Upper lobe of right lung (tissue), 1 donor: ENCODE measurements at places on chromosomes 6 and 20.
A peak's percentile ranks its signal among the peaks of the same experiment; 100 is the strongest.

GRCh38 chr20:51462566-51463276 lies 79.8 kb downstream of the NFATC2 start:
- H3K27me3 ChIP-seq = no peaks in the 10 kb centered on the region
- no peak for DNase-seq
- no peak overlapping the region for H3K27ac ChIP-seq
- H3K4me3 ChIP-seq = no peak overlapping the region
- no peaks in the 10 kb centered on the region for H3K36me3 ChIP-seq

DNA sequence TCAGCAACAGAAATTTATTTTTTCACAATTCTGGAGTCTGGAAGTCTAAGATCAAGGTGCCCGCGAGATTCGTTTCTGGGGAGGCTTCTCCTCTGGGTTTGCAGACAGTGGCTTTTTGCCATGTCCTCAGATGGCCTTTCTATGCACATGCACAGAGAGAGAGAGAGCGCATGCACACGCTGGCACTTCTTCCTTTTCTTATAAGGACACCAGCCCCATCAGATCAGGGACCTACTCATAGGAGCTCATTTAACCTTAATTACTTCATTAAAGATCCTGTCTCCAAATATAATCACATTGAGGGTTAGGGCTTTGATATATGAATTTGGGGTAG lies 260.7 kb upstream of the PLCB4 start:
- H3K27me3 ChIP-seq = no peaks in the 10 kb centered on the region
- DNase-seq = no peak
- no peaks in the 10 kb centered on the region for H3K4me1 ChIP-seq
- no peak overlapping the region for H3K4me3 ChIP-seq
- H3K36me3 ChIP-seq = no peaks in the 10 kb centered on the region

GRCh38 chr20:36847009-36847709 lies 28.8 kb upstream of the TLDC2 start:
- H3K27me3 ChIP-seq = no peaks in the 10 kb centered on the region
- no peak overlapping the region for H3K4me3 ChIP-seq
- peak overlapping the region; percentile 72 for H3K27ac ChIP-seq
- peaks cover 62% of the 10 kb centered on the region for H3K4me1 ChIP-seq

DNA sequence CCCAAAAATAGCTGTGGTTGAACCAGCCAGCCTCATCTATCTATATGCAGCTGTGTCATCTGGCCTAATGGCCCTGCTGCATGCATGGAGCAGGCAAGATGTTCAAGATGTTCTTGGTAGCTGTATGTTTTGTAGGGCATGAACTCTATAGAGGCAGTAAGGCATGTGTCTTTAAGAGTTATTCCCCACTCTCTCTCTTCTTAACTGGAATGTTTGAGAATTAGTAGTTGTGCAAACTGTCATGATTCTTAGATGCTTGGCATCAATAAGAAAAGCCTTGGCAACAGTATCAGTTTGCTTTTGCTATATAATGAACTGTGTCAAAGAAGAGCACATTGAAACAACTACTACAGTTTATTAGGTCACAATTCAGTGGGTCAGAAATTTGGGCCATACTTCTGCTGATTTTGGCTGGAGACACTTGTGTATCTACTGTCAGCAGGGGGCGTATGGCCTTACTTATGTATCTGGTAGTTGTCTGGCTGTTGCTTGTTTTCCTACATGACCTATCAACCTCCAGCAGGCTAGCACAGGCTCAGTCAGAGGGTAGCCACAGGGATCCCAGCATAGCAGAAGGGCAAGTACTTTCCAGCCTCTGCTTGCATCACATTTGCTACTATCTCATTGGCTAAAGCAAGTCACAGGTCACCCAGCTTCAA lies 56.1 kb upstream of the LAMP5 start:
- no peak overlapping the region for H3K27ac ChIP-seq
- H3K36me3 ChIP-seq = no peaks in the 10 kb centered on the region
- no peaks in the 10 kb centered on the region for H3K27me3 ChIP-seq
- H3K4me1 ChIP-seq = no peaks in the 10 kb centered on the region
- DNase-seq = no peak

- H3K27ac ChIP-seq = no peak overlapping the region
- no peak for DNase-seq
- no peaks in the 10 kb centered on the region for H3K36me3 ChIP-seq
- no peak overlapping the region for H3K4me3 ChIP-seq
Measured at GRCh38 chr6:82144007-82144851, 103.3 kb downstream of the IBTK start.

- H3K27ac ChIP-seq = no peak overlapping the region
- H3K36me3 ChIP-seq = peaks cover 55% of the 10 kb centered on the region
- H3K4me3 ChIP-seq = no peak overlapping the region
- peaks cover 27% of the 10 kb centered on the region for H3K4me1 ChIP-seq
- no peak for DNase-seq
- H3K27me3 ChIP-seq = no peaks in the 10 kb centered on the region
Measured at GRCh38 chr6:137882225-137882961, 15.3 kb downstream of the TNFAIP3 start.

DNA sequence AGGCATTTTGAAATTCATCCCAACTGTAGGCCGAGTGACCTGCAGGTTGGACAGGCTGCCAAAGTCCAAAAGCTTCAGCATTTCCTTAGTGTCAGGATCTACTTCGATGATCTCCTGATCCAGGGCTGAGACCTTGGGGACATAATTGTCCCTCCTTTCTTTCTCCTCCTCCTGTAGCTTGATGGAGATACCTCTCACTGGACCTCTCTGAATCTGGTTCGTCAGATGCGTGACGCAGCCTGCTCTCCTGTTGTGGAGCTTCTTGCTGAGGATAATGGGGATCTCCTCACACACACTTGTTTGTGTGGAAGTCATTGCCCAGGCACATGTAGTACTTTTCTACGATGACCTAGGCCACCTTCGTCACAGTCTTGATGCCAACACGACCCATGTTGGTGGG lies 1.5 kb upstream of the MAS1L start:
- H3K27ac ChIP-seq = no peak overlapping the region
- no peaks in the 10 kb centered on the region for H3K27me3 ChIP-seq
- no peaks in the 10 kb centered on the region for H3K36me3 ChIP-seq
- DNase-seq = no peak

DNA sequence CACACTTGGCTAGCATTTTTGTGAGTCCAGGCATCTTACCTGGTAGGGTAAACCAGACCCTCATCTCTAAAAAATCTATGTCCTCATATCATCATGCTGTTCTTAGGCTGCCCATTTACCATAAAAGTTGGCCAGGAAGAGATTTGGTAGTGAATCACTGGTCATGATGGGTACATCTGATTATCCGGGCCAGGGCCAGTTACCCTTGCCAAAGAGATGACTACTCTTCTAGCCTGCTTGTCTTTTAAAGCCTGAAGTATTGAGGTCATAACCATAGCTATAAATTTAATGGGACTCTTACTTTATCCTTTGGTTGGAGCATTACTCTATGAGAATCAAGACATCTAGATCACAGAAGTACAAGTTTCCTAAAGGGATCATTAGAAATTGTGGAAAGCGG lies 276.8 kb downstream of the TENT5A start:
- H3K36me3 ChIP-seq = no peaks in the 10 kb centered on the region
- H3K4me3 ChIP-seq = no peak overlapping the region
- H3K27me3 ChIP-seq = no peaks in the 10 kb centered on the region
- no peak for DNase-seq
- H3K27ac ChIP-seq = no peak overlapping the region

GRCh38 chr6:157766901-157767774 lies 55.9 kb upstream of the SNX9 start:
- no peak for DNase-seq
- H3K4me1 ChIP-seq = peaks cover 32% of the 10 kb centered on the region
- H3K36me3 ChIP-seq = no peaks in the 10 kb centered on the region
- H3K4me3 ChIP-seq = no peak overlapping the region
- H3K27ac ChIP-seq = peak overlapping the region; percentile 2
- H3K27me3 ChIP-seq = no peaks in the 10 kb centered on the region

DNA sequence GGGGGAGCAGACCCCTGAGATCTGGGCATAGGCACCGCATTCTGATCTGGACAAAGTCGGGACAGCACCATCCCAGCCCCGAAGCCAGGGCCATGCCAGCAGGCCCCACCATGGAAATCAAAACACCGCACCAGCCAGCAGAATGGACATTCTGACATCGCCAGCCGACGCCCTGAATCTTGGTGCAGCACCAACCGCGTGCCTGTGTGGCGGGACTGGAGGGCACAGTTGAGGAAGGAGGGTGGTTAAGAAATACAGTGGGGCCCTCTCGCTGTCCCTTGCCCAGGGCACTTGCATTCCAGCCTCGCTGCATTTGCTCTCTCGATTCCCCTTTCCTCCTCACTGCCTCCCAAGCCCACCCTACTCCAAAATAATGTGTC lies 2.0 kb downstream of the NNAT start:
- no peak overlapping the region for H3K27ac ChIP-seq
- H3K4me1 ChIP-seq = peaks cover 61% of the 10 kb centered on the region

DNA sequence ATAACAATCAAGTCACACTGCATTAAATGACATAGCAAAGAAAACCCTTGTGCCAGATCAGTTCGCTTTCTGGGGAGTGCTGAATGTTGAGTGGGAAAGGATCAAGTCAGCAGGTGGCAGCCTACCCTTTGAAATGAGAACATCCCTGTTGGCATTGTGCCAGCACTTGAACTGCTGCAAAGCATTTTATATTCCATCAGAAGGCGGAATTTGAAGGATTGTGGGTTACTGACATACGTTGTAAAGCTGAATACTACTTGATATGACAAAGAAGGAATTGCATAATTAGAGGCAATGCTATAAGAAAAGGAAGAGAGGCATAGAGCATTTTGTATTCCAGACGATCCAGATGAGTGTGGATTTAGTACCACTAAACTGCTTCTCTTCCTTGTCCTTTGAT lies 26.5 kb downstream of the BCKDHB start:
- no peaks in the 10 kb centered on the region for H3K36me3 ChIP-seq
- H3K27me3 ChIP-seq = no peaks in the 10 kb centered on the region
- no peak overlapping the region for H3K4me3 ChIP-seq
- H3K27ac ChIP-seq = no peak overlapping the region
- H3K4me1 ChIP-seq = no peaks in the 10 kb centered on the region
- DNase-seq = no peak

GRCh38 chr6:5155906-5156305 lies 70.8 kb downstream of the PPP1R3G start:
- DNase-seq = no peak
- H3K4me3 ChIP-seq = no peak overlapping the region

- H3K4me1 ChIP-seq = no peaks in the 10 kb centered on the region
- H3K27me3 ChIP-seq = no peaks in the 10 kb centered on the region
- H3K4me3 ChIP-seq = no peak overlapping the region
Measured at GRCh38 chr6:84065693-84066290, 32.2 kb downstream of the MRAP2 start.

DNA sequence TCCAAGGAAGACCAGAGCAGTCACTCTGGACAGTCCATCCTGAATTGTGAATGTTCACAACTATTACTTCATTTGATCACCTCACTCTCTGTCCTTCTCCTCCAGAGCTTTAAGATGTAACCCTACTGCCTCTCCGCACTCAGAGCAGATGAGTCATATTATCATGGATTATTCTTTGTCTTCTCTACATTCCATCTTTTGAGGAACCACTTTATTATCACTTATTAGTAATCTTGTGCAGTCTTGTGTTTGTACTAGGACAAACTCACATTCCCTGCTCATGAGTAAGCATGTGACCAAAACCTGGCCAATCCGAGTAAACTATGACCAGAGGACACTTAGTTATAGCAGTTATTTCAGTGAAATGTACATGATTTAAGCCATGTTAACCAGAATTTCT lies 401.5 kb upstream of the ADGRB3 start:
- no peaks in the 10 kb centered on the region for H3K27me3 ChIP-seq
- H3K36me3 ChIP-seq = no peaks in the 10 kb centered on the region
- H3K4me1 ChIP-seq = no peaks in the 10 kb centered on the region
- H3K27ac ChIP-seq = no peak overlapping the region
- DNase-seq = no peak

GRCh38 chr6:167407239-167408064 lies 82.6 kb downstream of the TTLL2 start:
- H3K27me3 ChIP-seq = no peaks in the 10 kb centered on the region
- no peaks in the 10 kb centered on the region for H3K36me3 ChIP-seq
- H3K4me1 ChIP-seq = no peaks in the 10 kb centered on the region
- no peak overlapping the region for H3K27ac ChIP-seq
- no peak overlapping the region for H3K4me3 ChIP-seq

GRCh38 chr20:54345301-54345724 lies 130.1 kb upstream of the DOK5 start:
- H3K4me3 ChIP-seq = no peak overlapping the region
- no peaks in the 10 kb centered on the region for H3K27me3 ChIP-seq
- no peaks in the 10 kb centered on the region for H3K36me3 ChIP-seq

GRCh38 chr6:110542311-110543024 lies 66.1 kb upstream of the SLC22A16 start:
- no peak overlapping the region for H3K4me3 ChIP-seq
- H3K4me1 ChIP-seq = no peaks in the 10 kb centered on the region
- H3K27me3 ChIP-seq = no peaks in the 10 kb centered on the region
- no peak for DNase-seq

GRCh38 chr20:57738484-57738883 lies 28.7 kb upstream of the PMEPA1 start:
- no peak for DNase-seq
- H3K27ac ChIP-seq = no peak overlapping the region
- H3K36me3 ChIP-seq = no peaks in the 10 kb centered on the region
- H3K4me3 ChIP-seq = no peak overlapping the region

GRCh38 chr6:107607116-107607515 lies 117.2 kb downstream of the SOBP start:
- no peak overlapping the region for H3K27ac ChIP-seq
- H3K36me3 ChIP-seq = no peaks in the 10 kb centered on the region
- DNase-seq = no peak

DNA sequence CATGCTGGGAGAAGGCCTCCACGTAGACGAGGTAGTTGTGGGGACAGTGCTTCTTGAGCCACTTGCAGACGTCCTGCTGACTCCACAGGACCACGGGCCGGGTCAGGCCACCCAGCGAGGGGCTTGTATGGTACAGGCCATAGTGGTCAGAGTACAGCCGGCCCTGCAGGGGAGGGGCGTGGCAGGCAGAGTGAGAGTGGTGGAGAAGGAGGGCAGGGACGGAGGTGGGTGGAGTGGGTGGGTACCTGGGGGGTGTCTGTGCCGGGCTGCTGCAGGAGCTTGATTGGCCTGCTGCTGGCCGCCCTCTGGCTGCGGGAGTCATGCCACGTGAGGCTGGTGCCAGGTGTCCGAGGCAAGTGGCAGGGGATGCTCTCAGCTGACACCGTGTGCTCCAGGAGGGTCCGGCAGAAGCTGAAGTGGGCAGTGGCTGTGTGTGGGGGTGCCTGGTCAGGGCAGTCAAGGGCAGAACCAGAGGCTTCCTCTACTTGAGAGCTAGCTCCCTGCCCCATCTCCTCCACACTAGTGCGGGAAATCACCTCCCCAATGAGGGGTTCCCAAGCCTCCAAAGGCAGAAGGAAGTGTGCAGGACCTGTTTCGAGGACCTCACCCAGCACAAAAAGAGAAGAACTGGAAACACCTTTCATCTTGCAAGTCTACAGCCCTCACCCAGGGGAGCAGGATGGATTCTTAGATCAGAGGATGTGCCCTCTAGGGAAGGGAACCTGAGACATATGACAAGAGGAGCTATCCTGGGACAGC lies 2.3 kb downstream of the SAMD10 start:
- H3K36me3 ChIP-seq = no peaks in the 10 kb centered on the region
- no peak overlapping the region for H3K4me3 ChIP-seq
- no peak for DNase-seq
- no peaks in the 10 kb centered on the region for H3K27me3 ChIP-seq
- no peak overlapping the region for H3K27ac ChIP-seq

- H3K4me3 ChIP-seq = no peak overlapping the region
- no peak overlapping the region for H3K27ac ChIP-seq
- H3K4me1 ChIP-seq = peaks cover 32% of the 10 kb centered on the region
- DNase-seq = no peak
- H3K36me3 ChIP-seq = no peaks in the 10 kb centered on the region
- no peaks in the 10 kb centered on the region for H3K27me3 ChIP-seq
Measured at GRCh38 chr6:157845493-157846259, 22.6 kb downstream of the SNX9 start.
